GM20000 (cell line): ENCODE measurements at places on chromosomes 6 and 20.

GRCh38 chr20:25256226-25256859, 8.5 kb downstream of the PYGB start:
- no peak for DNase-seq

DNA sequence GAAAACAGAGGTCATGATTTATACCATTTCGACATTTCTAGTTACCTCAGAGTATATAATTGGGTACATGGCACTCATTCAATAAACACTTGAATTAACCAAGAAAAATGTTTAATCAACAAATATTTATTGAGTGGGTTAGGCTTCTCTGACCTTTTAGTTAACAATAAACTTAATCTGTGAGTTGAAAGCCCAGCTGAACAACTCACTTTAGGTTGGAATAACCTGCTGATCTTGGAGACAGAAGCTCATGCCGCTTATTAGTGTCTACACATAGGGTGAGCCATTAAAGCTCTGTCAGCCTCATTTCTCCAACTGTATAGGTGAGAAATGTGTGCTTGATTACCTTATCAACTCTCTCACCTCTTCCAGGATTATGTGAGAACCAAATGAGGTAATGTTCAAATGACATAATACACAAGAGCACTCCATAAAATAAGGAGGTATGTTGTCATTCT, 98.2 kb upstream of the DTNBP1 start:
- no peak for DNase-seq

GRCh38 chr6:36791085-36791484, 48.2 kb downstream of the CPNE5 start:
- no peak for DNase-seq

DNA sequence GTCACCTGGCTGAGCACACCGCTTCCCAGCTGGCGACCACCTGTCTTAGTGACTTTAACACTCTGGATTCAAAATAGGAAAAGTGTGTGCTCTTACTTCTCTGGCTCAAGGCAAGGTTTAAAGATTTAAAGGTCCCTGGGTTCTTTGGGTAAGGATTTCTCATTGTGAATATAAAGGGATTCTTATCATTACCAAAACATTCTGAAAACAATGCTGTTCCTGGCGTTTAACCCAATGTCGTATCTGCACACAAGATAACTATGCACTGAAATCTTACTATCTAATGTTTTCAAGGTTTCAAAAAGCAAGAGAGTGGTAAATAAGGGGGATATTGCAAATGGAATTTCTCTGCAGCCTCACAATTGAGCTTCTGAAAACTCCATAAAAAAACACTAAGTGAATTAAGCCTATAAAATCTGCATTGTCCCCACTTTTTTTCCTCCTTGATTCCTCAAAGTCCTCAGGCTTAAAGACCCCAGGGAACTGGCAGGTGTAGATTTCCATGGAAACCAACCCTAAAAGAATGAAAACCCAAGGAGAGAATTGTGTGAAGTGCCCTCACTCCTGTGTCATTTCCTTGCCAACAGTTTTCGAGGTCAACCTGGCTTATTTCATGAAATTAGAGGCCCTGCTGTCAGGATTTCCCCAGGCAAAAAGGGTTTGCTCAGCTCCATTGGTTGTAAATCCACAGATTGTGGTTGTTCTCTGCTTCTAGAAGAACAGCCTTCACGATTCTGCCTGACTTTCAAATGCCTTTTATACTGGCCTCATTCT, 44.0 kb downstream of the BMP2 start:
- no peak for DNase-seq

DNA sequence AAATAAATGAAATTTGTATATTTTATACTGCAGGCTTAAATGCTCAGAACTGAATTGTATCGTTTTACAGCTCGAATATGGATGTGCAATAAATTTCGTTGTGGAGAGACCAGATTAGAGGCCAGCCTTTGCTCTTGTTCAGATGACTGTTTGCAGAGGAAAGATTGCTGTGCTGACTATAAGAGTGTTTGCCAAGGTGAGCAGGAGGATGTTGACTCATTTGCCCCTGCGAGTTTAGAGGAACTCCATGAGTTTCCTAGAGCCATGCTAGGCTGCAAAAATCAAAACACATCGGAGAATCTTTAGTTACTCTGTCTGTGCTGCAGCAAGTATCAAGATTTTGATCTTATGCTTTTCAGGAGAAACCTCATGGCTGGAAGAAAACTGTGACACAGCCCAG, 15.4 kb downstream of the ENPP3 start:
- DNase-seq = no peak

GRCh38 chr20:10665791-10666190, 8.0 kb downstream of the JAG1 start:
- DNase-seq = no peak

- DNase-seq = peak; percentile 74
Measured at GRCh38 chr20:62832212-62832922, 15.5 kb downstream of the COL9A3 start.

- no peak for DNase-seq
Measured at GRCh38 chr20:56360908-56361205, 2.1 kb downstream of the FAM210B start.

DNA sequence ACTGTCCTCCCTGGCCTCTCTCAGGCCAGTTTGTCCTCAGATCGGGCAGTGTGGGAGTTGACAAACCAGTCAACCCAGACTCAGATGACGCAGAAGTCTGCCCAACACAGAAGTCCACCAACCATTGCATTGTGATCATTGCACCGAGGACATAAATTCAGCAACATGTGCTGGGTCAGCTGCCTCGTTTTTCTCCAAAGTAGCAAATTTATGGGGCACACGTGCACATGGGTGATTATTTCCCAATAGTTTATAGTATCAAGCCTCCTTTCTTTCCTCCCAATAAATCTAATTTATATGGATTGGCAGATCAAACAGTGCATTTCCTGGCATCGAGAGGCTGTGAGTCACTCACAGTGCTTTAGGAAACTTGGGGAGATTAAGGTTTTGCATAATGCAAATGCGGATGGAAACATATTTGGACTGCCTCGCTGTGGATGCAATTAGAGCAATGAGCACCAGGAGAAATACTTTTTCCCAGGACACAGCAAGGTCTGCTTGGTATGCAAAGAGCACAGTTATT, 413.7 kb upstream of the SULF2 start:
- DNase-seq = no peak

- DNase-seq = no peak
Measured at GRCh38 chr6:105977934-105978504, 108.1 kb upstream of the PRDM1 start.

DNA sequence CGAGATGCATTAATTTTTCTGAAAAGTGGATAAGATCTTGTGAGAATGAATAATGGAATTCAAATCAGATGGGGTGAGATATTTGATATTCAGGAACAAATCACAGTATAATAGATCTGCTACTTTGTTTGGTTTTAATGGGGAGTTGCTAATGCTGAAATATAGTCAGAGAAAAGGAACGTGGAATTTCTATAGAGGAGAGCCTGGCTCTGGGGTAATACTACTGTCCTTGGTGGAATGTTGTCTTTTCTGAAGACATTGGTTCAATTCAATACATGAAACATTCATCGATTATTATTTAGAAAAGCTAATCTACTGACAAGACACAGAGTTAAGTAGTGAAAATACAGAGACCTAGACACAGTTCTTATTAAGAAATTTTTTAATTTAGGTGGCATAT, 108.6 kb downstream of the ESR1 start:
- no peak for DNase-seq

- no peak for DNase-seq
Measured at GRCh38 chr6:69895396-69895795, 29.0 kb downstream of the COL19A1 start.

GRCh38 chr6:22372922-22373321, 76.1 kb upstream of the PRL start:
- DNase-seq = peak; percentile 19
